ENCODE measurements at places on chromosomes 16 and 17. TPM values are rescaled to one million over a fixed set of nuclear protein-coding genes. Genes with fewer than 3 reads are reported as not detected.

Gene UNKL
- polyA plus RNA-seq, result 4.2 TPM

- DNase-seq, result no peak
These were observed 46.2 kb downstream of the GNAO1 start for GRCh38 chr16:56237451-56237930.

Gene ZFP3
- 3.0 TPM for polyA plus RNA-seq

DNA sequence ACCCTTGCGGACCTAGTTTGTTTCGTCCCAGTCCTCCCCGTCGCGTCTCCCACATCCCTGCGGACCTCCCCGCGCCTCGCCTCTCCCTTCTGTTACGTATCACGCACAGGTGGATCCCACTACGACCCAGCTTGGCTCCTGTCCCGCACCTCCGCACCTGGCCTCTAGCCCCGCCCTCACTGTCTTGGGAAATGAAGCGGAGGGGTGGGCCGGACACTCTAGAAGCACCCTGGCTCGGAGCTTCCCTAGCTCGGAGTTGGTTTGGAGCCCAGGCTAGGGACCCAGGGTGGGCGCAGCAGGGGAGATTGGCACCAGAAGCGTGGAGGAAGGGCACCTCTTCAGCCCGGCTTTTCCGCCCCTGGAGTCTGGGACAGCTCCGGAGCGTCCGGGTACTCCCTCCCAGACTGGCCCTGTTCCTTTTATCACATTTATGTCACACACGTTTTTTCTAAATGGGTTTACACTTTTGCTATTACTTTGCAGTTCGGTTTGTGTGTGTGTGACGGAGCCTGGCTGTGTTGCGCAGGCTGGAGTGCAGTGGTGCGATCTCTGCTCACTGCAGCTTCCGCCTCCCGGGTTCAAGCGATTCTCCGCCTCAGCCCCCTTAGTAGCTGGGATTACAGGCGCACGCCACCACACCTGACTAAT is 1.4 kb upstream of the CEMP1 start:
- DNase-seq, result no peak

Gene EVI2A
- 0.12 TPM for polyA plus RNA-seq

- DNase-seq, result peak; percentile 78
These were observed 98.9 kb downstream of the N4BP1 start for GRCh38 chr16:48511071-48511540.

DNA sequence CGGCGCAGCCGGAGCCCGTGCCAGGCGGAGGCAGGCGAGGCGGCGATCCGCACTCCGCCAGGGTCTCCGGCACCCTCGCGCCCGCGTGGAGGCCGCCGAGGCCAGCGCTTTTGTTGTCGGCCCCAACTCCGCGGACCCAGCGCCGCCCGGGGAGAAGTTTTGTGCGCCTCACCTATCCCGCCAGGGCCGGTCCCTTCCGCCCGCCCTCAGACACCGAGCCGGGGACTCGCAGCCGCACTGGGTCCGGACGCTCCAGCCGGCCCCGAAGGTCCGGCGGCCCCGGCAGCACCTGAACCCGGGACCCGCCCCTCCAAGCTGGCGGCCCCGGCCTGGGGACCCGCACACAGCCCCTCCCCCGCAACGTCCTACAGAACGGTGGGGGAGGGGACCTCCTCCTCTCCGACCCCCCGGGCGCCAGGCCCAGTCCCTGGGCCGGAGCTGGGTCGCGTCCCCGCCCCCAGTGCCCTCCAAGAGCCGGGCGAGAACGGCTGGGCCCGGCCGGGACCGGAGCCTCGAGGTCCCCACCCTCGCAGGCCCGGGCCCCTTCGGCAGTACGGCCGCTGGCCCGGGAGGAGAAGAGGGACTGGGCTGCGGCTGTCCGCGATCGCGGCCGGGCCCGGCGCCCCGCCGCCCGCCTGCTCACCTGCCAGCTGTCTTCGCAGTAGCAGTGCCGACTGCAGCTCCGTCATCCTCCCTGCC is 698 bp downstream of the UBE2G1 start:
- DNase-seq, result no peak
